NCI-H1048 (cell line): ENCODE measurements at places on chromosomes 1 and 21.

DNA sequence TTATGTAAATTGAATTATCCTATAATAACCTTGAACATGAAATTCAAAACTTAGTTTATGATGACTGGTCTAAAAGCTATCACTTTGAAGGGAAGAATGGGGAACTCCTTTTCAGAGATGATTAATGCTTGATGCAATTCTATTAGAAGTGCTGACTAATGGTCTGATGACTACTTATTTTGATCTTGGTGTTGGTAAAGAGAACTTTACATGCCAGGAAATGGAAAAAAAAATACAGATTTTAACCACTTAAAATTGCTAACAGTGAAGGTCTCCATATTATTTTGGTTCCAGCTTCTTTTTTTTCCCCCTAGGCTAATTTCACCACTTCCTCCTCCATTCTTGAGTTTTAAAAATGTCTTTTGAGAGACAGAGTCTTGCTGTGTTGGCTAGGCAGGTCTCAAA lies 22.9 kb downstream of the S1PR1 start:
- DNase-seq, result no peak

GRCh38 chr21:23384679-23385078 lies 2222.6 kb downstream of the MRPL39 start:
- DNase-seq, result no peak

GRCh38 chr21:42309753-42310213 lies 5.4 kb downstream of the TFF3 start:
- DNase-seq, result peak; percentile 45

GRCh38 chr1:153628638-153629342 lies 556 bp downstream of the S100A1 start:
- no peak for DNase-seq

DNA sequence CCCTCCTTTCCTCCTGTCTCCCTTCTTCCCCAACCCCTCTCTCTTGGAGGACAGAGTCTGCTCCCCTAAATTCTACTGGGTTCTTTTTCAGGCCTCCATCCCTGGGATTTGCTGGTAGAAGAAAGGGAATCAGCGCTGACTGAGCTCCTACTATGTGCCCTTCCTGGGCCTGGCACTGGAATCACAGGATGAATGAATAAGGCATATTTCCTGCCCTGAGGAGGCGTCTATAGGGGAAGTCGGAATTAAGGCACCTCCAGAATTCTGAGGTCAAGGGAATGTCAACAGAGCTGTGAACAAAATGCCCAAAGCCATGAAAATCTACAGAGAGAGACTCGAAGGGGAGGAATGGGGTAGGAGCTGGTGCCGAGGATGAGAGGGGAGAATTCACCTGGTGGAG lies 17.4 kb upstream of the BTG2 start:
- DNase-seq, result no peak

DNA sequence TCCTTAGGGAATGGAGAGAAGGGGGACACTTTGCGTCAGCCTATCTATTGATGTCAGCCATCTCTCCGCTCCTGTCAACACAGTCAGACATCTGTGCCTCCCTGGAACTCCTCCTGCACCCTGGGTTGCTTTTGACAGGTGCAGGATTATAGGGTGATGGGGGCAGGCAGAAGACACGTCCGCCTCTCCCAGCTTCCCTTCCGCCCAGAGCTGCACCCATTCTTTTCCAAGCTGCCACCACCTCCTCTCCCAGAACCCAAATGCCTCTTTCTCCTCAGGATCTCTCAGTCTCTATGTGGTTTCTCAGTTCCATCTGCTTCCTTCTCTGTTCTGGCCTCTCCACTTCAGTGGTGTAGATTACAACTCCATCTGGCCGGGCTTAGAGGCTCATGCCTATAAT lies 17.1 kb upstream of the KIF1B start:
- no peak for DNase-seq

- DNase-seq, result no peak
These were observed 4.9 kb downstream of the LBR start for GRCh38 chr1:225422795-225423517.

DNA sequence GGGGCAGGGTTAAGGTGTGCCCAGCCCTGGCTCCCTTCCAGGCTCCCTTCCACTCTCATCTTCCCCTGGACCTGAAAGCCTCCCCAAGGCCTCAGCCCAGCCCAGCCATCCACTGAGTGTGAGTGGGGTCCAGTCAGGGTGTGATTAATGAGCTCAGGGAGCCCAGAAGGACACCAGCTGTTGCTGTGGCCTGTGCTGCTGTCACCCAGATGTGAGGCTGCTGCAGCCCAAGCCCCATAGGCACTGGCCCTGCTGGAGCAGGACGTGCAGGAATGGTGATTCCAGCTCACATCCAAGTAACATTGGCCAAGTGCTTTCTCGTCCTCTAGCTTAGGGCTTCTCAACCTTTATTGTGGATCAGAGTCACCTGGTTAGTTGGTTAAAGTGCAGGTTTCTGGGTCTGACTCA lies 77.6 kb downstream of the EPHB2 start:
- DNase-seq, result no peak

- no peak for DNase-seq
These were observed 10.8 kb downstream of the KCNN3 start for GRCh38 chr1:154859151-154859785.

GRCh38 chr1:218364028-218364710 lies 19.0 kb downstream of the TGFB2 start:
- DNase-seq, result no peak

DNA sequence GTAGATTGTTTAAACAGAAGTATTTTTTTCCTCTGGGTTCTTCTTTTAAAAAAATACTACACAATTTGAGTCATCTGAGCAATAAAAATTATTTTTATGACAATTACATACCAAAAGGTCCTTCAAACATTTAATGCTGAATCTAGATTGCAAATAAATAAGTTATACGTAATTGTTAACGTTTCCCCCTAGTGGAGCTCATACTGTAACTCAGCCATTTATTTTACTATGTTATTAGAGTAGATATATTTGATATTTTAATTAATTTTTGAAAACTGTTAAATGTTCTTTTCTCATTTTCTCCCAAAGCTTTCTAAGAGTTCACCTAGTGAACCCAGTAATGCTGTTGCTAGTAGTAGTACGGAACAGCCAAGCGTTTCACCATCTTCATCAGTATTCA lies 33.5 kb downstream of the ZMYM1 start:
- no peak for DNase-seq

DNA sequence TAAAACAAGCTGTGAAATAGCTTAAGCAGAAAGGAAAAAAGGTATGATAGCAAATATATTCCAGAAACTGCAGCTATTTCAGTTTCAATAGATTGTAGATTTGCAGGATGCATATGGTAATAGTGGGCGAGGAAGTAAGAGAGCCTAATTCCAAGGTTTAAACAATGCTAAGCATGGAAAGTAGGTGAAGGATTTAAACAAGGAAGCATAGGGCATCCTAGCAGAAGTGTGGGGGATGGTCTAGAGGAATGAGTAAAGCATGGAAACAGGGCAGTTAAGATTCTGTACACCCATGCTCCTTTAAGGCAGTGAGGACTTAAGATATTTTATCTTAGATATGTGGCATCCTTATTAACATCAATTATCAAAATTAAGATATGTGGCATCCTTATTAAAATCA lies 2.6 kb downstream of the IVNS1ABP start:
- DNase-seq, result no peak

- DNase-seq, result no peak
These were observed 115.1 kb upstream of the GJB5 start for GRCh38 chr1:34639701-34640100.

DNA sequence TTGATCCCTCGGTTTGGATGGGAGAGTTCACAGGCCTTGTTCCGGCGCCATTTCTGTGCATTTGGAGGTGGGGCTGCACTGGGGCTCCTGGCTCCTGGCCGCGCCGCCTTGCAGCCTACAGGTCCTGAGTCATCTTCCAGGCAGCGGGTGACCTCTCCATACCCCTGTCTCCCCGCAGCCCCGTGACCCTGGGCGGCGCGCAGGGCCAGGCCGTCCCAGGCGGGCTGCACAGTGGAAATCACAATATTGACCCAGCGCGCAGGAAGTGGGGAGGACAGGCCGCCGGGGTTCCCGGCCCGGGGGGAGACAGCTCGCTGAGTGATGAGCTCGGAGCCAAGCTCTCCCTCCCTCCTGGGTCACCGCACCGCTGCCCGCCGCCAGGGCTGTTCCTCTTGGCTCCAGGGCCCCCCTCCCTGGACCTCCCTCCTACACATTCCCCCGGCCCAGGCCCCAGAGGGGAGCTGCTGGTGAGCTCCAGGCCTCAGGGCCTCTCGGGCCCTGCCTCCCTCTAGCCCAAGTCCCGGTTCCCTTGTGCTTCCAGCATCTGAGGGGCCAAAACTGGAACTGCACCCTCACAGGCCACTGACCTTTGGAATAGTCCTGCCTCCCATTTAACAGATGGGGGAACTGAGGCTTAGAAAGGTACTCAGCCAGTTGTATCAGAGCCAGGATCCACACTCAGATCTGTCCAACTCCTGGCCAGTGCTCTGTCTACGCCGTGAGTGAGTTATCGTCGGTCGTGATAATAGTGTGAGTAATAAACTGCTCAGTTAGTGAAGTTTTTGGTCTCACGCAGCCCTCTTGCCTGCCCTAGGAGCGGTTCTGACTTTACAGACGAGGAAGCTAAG lies 142.9 kb upstream of the WNT4 start:
- DNase-seq, result no peak

GRCh38 chr1:97088391-97088790 lies 366.8 kb downstream of the PTBP2 start:
- no peak for DNase-seq

DNA sequence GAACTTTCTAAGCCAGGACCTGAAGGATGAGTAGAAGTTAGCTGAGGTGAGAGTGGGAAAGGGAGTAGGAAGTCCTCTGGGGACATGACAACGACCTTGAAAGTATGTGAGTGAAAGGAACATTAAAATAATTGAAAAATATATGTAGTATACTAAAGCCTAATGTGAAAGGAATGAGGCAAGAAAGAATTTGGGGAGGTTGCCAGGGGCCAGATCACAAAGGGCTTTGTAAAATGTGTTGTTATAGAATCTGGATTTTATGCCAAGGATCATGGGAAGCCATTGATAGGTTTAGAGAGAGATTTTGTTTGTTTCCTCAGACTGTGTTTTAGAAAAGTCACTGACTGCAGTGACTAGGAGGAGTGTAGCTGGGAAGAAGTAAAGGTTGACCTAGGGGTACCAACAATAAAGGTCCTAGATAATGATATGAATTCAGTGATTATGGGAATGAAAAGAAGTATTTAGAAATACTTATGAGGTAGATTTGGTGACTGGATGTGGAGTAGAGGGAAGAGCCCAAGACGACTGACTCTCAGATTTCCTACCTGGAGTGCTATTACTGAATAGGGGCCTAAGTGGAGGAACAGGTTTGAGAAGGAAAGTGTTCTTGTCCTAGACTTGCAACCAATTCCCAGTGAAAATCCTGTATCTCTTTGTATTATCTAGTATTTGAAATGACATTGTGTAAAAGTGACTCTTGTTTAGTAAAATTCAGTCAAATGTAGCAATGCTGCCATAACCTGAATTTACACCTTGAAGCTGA lies 179.8 kb downstream of the PHTF1 start:
- no peak for DNase-seq

GRCh38 chr1:151990856-151991198 lies 2.8 kb downstream of the S100A10 start:
- DNase-seq, result no peak

- no peak for DNase-seq
These were observed 1.0 kb upstream of the CDKN2C start for GRCh38 chr1:50968821-50969610.

DNA sequence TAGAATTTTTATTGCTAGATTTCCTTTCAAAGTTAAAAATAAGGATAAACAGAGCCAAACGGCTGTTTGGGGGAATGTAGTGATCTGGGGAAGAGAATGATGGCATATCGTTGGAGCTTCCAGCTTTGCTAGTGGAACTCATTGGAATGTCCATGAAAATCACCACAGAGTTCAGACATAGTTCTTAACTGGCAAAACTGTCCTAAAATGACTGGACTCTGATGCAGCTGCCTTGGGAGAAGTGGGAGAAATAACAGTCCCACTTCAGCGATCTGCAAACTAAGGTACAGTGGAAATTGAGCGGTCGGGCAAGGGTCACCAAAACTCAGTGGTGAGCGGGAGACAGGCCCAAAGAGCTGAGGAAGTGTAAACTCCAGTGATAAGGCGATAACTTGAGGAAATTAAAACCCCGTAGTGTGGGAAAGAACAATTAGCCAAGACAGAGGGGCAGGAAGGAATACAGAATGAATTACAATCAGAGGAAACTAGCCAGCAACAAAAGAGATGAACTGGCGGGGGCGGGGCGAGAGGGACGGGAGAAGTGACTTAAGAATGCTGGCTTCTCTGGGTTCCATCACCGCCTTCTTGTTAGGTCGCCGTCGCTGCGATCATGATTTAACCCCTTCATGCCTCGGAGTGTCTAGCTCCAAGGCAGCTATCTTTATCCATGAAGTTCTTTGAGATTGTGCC lies 89.8 kb upstream of the ARHGAP29 start:
- no peak for DNase-seq

DNA sequence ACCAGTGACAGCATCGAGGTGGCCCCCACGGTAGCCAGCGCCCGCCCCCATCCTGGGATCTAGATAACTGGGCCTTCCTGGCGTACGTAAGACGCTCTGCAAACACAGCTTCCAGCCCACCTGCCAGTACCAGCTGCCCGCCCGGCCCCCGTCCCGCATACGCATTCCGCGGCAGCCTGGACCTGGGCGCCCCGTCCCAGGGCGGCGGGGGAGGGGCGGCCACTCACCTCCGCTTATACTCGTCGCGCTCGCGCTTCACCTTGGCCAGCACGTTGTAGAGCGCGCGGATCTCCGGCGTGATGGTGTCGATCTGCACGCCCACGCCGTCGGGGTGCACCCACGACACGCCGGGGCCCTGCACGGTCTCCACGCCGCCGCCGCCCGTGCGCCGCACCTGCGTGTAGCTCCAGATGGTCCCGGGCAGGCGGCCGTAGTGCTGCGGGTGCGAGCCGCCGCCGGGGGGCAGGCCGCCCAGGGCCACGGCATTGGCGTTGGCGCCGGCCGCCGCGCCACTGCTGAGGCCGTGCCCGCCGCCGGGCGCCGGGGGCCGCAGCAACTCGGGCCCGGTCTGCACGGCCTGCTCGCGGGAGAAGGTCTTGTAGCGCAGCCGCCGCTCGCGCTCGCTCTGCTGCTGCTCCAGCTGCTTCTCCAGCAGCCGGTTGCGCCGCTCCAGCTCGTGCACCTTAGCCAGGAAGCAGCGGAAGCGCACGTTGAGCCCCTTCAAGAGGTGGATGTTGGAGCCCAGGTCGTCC lies 859 bp downstream of the IFFO2 start:
- peak; percentile 12 for DNase-seq

GRCh38 chr1:86183810-86184209 lies 27.2 kb upstream of the COL24A1 start:
- DNase-seq, result no peak
